Inflammatory macrophage (primary cell): ENCODE measurements at places on chromosomes 11 and 22.
A peak's percentile ranks its signal among the peaks of the same experiment; 100 is the strongest.

- DNase-seq: no peak
Observed at GRCh38 chr11:19307498-19307897, 66.8 kb upstream of the E2F8 start.

GRCh38 chr11:61603667-61604066 lies 22.8 kb upstream of the SYT7 start:
- no peak for DNase-seq

GRCh38 chr11:11973361-11973800 lies 35.0 kb downstream of the DKK3 start:
- DNase-seq: no peak

DNA sequence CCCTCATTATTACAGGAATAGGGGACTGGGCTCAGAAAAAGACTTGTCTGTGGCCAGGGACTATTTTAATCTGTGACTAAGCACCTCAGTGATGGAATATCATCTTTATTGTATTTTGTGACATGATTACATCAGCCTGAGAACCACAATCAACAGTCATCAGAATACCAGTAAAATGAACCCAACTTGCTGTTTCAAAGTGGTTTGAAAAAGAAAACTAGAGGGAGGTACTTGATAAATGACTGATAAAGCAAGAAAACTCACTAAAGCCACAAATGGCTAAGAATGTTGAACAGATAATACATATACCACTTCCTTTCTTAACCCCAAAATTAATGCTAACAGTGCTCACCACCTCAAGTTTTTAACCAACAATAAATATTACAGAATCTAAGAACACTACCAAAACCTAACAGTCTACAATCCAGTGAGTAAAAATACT lies 155.7 kb downstream of the ATG16L2 start:
- DNase-seq: no peak

DNA sequence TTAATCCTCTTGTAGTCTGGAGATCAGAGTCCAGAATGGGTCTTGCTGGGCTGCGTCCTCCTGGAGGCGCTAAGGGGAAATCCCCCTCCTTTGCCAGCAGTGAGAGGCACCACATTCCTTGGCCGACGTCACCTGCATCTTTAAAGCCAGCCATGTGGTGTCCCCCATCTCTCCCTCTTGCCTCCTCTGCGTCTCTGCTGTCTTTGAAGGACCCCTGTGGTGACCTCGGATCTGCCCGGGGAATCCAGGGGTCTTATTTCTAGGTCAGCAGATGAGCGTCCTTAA lies 27.2 kb upstream of the PARVB start:
- no peak for DNase-seq

GRCh38 chr22:41537203-41537602 lies 7.1 kb downstream of the POLR3H start:
- no peak for DNase-seq

GRCh38 chr11:107222916-107223460 lies 204.7 kb upstream of the GUCY1A2 start:
- no peak for DNase-seq

GRCh38 chr11:8392166-8392565 lies 128.5 kb upstream of the LMO1 start:
- DNase-seq: no peak

DNA sequence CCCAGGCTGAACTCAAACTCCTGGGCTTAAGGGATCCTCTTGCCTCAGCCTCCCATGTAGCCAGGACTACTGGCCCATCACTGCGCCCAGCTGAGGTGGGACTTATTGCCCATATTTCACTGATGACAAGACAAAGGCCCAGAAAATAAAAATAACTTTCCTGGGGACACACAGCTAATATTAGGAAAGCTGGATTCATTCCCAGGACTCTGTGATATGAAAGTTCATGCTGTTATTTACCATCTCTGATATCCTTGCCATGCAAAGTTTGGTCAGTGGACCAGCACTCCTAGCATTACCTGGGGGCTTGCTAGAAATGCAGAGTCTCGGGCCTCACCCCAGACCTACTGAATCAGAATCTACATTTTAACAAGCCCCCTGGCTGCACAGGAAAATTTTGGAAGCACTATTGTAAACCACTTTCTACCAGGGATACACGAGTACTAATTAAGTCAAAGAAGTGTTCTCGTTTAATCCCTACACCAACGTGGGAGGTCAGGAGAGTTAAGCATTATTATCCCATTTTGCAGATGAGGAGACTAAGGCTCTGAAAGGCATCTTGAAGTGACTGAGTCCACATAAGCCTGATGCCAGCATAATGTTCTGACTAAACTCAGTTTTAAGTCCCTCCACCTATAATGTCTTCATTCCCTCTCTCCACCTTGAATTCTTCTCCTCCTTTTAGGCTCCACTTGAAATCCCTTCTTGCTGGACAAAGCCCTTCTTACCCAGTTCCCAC lies 2.5 kb upstream of the FAM83F start:
- DNase-seq: no peak

GRCh38 chr22:47209040-47209514 lies 446.6 kb downstream of the TBC1D22A start:
- DNase-seq: no peak

- DNase-seq: no peak
Observed at GRCh38 chr11:59112494-59112893, 5.5 kb downstream of the FAM111B start.

GRCh38 chr22:45632791-45633515 lies 38.7 kb upstream of the ATXN10 start:
- no peak for DNase-seq

GRCh38 chr11:112226831-112227401 lies 688 bp downstream of the PTS start:
- DNase-seq: no peak

GRCh38 chr11:68610452-68611116 lies 73.8 kb upstream of the GAL start:
- no peak for DNase-seq

DNA sequence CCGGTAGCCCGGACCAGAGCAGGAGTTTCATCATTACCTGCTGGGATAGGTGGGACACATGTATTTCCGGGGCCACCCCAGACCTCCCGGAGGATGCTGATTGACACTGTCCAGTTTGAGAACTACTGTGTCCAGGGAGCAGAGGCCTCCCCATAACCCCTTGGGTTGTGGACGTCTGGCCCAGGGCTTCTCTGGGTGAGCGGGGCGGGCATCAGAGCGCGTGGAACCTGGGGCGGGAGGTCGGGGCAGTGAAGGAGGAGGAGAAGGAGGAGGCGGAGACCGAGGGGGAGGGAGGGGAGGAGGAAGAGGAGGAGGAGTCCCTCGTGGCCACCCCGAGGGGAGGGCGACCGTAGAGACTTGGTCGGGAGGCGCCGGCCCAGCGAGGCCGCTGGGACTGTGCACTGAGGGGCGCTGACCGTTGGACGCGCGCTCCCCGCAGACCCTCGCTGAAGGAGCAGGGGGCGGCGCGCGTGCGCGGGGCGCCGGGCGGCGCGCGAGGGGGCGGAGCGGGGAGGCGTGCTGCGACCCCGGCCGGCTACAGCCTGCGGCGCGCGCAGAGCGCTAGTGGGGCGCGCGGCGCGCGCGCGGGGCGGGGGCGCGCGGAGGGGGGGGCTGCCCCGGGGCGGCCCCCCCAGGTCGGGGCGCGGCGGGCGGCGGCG lies at the start of gene GRK3:
GRK3 (plus strand) TSS at position 356 of the 659 bp plus-strand sequence. CDS start 366 bp downstream, outside the sequence.
- peak; percentile 75 for DNase-seq

DNA sequence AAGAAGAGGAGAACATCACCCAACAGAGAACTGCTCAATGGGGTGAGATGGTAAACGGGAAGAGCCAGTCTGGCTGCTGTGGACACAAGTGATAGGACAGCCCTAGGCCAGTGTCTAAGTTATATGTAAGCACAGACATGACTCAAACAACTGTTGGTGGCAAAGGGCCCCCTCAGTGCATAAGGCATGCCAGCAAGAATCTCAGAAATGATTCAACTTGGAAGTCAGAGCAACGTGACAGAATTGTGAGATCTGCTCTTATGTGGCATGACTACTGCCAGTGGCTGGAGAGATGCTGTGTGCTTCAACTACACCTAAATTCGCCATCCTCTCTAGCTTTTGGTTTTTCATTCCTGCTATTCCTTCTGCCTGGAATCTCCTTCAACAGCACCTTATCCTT lies 7.4 kb downstream of the SLN start:
- DNase-seq: no peak

DNA sequence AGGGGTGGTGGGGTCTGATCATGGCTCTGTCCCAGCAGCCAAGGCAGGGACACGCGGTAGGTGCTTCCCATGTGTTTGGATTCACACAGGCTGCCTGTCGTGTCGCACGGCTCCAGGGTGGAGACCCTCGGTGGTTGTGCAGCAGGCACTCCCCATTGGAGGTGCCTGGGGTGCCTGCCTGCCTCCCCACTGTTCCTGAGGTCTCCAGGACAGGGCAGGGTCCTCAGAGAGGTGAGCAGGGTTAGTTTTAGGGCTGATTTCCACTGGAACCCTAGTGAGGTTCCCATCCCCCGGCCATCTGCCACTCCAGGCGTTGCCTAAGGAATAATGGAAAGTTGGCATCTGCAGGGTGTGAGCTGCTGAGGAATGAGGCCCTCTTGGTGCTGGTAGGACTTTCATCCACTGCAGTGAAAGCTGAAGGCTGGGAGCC lies 32.3 kb downstream of the OSBPL5 start:
- DNase-seq: no peak

DNA sequence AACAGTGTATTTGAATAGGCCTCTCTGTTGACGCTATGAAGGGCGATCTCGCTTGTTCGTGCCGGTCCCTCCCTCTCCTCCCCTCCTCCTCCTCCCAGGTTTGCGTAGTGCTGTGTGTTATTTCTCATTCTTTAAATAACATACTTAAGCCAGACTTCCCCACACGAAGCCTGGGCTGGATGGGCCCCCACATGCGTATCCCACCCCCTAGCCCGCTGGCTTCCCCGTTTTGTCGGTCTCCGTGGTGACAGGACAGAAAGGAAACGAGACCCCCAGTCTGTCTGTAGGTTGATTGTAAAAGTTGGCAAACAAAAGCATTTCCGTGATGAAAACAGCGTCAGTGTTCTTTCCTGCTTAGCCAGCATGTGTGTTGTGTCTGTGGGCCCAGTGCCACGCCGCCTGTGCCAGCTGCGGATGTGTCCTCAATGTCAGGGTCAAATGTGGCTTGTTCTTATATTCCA lies 27.3 kb downstream of the FAM118A start:
- DNase-seq: no peak

DNA sequence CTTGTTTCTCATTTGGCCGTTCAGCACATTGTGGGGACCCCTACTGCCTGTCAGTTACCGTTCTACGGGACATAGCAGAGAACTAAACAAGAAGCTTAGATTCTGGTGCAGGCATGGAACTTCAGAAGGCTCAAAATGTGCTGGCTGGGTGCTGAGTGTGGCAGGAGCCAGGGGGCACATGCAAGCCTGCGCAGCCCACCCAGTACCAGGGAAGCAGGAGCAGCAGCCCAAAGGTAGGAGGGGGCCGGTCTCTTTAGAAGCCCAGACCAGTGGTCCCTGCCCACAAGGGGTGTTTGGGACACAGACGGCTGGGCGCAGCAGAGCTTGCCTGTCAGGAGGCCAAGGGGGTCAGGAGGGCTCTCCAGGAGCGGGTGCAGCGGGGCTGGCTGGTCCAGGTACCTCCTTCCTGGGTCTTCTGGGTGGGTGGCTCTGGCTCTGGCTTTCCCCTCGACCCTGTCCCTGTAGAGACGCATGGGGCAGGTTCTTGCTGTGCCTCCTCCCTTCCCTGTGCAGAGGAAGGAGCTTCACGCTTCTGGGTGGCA lies 2.2 kb downstream of the PTDSS2 start:
- no peak for DNase-seq

- DNase-seq: peak; percentile 6
Observed at GRCh38 chr11:102007567-102008437, 39.4 kb upstream of the CFAP300 start.

DNA sequence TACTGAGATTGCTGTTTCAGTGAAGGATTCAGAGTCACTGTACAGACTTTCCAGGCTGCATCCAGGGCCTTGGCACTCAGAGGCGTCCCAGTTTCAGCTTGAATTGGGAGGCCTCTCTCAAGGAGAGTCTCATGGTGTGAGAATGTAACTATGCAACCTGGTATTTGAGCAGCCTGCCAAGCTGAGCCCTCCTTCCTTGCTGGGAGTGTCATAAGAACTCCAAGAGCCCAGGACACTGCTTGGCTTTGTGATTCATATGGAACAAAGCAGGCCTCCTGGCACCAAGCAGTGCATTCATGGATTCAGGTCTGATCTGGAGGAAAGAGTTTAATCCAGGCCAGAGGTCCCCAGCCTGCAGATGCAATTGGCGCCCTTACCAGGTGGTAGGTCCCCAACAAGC lies 171.7 kb downstream of the DBX1 start:
- no peak for DNase-seq

DNA sequence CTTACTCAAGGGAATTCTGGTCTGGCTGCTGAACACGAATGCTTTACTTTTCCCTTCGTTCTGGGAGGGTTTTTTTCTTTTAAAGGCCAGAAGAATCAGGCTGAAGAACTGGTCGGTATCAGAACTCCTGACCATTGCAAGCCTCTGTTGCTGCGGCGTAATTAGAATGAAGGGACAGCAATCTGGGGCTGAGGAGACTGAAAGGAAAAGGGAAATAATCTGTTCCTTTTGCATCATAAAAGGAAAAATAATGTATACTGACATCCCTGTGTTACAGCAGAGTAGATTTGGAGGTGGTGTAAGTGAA lies 670 bp downstream of the SC5D start:
- peak; percentile 15 for DNase-seq

DNA sequence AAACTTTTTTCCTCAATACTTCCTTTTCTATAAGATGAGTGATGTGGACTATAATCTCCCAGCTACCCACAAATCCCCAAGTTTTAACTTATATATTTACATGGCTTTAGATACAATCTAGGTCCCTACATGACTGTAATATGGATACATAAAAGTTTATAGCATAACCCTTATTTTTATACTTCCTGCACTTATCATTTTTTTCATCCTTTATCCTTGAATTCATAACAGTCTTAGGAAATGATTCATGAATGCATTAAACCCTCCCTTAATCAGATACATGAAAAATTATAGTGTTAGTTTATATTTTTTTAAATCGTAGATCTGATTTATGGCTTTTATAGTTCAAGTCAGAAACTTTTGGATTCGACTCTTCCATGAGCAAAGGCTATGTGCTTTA lies 195.8 kb downstream of the MAML2 start:
- no peak for DNase-seq

- DNase-seq: no peak
Observed at GRCh38 chr11:12461516-12461915, 84.1 kb downstream of the PARVA start.

DNA sequence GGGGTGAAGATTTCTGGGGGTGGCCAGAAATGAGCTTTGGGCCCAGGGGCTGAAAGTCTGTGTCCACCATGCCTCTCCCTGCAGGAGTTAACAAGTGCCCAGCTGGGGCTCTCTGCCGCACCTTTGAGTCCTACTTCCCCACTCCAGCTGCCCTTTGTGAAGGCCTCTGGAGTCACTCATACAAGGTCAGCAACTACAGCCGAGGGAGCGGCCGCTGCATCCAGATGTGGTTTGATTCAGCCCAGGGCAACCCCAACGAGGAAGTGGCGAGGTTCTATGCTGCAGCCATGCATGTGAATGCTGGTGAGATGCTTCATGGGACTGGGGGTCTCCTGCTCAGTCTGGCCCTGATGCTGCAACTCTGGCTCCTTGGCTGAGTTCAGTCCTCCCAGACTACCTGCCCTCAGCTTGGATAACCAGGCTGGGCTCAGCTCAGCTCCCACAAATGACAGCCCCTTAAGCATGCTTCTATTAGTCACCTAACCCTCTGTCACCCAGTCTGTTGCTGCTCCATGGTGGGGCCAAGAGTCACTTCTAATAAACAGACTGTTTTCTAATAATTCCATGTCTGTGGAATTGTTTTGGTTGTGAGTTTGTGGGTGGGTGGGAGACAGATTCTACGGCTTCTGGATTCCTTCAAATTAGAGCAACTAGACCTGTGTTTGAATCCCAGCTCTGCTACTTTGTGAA lies 3.0 kb upstream of the INPPL1 start:
- peak; percentile 75 for DNase-seq

GRCh38 chr11:65524741-65525545 lies at the start of gene SCYL1:
SCYL1 (plus strand) TSS chr11:65525083; CDS start chr11:65525154, 71 bp downstream.
- peak; percentile 76 for DNase-seq
